ENCODE measurements at places on chromosomes 4 and X.

GRCh38 chr4:28709891-28710290 lies 1849.2 kb downstream of the STIM2 start:
- no peak for DNase-seq

- no peak for DNase-seq
Observed at GRCh38 chr4:154292589-154292988, 199.0 kb downstream of the DCHS2 start.

DNA sequence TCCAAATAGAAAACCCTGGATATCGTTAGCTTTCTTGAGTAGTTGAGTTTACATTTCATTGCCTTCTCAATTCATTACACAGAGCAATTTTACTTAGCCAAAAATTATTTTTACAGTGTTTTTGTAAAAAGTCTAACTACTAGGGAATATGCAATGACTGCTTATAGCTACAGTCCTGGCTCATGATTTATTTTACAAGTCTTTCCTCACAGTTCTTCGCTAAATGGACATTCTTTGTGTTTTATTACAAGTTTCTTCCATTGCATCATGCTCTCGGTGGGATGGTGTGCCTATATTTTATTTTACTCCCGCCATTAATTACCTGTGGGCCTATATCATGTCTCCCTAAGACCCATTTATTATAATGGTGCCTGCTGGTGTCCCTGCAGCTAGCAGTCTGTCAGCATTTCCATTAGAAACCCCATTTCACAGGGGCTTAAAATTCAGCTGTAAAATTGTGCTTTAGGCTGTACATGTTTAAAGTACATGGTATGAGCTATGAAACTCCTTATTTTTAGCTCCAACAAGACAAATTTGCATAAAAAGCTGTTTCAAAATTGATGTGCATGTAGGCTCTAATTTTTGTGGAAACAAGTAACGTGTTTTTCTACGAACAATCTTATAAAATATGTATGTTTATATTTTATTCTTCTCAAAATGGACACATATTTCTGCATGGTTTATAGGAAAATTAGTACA lies 227.4 kb downstream of the SLC7A11 start:
- DNase-seq, result no peak

GRCh38 chrX:11992271-11992670 lies 146.0 kb upstream of the FRMPD4 start:
- no peak for DNase-seq

DNA sequence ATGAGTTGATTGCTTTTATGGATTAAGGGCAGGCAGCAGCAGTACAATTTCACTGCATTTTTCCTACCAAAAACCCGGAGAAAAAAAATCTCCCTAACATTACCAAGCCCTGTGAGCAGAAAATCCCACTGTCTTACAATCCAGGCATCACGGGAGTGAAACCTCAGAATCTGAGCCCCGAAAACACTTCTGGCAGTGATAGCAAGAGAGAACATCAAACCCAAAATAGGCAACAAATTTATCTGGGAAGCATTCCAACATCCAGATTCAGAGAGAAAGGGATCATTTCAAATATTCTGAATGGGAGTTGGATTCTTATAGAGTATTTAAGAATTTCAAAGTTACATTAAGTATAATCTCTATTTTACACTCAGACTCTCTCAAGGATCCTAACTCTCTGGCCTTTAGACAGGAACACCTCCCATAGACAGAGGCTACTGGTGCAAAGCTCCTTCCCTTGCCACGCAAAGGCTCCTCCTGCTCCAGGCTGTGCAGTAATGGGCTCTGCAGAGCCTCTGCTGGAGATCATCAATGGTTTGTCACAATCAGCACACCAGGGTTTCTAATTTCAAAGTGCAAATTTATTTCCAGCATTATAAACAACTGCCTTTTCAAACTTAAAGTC lies 256.9 kb downstream of the PARM1 start:
- no peak for DNase-seq

- DNase-seq, result no peak
Observed at GRCh38 chrX:19810802-19811201, 76.6 kb downstream of the SH3KBP1 start.

- no peak for DNase-seq
Observed at GRCh38 chrX:39212456-39212855, 411.2 kb downstream of the MID1IP1 start.

DNA sequence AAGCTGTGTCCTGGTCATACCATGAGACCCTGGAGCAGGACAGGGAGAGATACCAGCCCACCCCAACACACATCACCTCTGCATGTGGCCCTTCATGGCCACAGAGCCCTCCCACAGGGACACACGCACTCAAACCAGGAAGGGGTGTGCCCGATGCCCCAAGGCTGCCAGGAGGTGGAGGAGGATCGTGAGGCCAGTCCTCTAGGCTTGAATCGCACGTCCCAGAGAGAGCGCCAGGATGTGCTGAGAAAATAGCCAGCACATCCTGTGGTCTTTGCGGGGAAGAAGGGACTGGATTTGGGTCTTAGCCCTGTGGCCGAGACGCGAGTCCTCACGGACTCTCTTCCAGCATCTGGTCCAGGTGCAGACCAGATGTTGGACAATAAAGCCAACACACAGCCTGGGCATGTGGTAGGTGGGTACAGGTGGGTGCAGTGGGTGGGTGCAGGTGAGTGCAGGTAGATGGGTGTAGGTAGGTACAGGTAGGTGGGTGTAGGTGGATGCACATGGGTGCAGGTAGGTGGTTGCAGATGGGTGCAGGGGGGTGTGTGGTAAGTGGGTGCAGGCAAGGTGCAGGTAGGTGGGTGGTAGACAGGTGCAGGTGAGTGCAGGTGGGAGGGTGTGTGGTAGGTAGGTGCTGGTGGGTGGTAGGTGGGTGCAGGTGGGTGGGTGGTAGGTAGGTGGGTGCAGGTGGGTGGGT lies 94.3 kb upstream of the AFAP1 start:
- no peak for DNase-seq

DNA sequence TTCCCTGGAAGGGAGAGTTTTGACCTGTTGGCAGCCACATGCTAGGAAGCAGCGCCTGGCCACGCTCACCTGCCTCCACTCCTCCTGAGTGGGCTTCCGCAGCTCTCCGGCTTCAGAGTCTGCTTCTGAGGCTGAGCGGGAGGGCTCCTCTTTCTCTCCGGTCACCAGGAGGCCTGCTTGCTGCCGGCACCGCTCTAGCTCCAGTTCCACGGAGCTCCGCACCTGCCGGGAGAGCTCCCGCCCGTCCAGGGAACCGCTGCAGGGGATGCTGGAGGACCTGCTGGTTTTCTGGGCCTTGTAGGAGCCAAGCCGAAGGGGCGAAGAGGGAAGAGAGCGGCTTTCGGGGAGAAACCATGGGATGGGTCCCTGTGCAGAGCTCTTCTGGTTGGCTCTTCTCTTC lies 26.0 kb downstream of the PPEF2 start:
- DNase-seq, result no peak

DNA sequence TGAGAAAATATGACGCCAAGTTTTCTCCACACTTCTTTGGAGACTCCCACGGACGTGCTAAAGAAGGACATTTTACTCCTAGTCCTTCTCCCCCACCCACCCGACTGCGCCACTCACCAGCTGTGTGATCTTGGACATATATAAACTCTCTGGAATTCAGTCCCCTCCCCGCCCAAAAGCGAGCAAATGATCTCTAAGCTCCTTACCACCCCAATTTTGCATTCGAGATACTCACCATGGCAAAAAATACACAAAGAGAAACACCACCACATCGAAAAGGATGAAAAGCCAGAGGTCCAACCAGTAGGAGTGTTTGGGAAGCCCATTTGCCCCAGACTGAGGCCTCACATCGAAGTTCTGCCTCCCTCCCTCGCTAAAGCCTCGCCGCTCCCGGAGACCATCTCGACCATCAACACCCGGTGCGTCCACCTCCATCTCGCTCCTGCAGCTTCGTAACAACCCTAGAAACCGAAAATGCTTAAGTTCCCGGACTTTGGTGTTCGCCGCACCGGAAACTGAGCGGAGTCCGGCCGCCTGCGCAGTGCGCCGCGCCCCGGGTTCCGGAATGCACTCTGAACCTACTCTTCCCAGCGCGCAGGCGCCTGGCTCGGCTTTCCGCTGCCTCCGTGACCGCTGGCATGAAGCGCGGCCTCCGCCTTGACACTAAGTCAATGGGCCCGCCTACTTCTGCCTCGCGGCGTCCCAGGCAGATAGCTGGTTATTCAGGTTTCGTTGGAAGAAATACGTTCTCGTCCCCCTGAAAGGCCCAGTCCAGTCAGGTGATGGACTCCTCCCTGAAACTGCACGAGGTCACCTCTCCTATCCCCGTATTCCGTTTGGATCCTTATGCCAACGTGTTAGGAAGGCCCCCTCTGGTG lies 21.6 kb downstream of the FABP2 start:
- peak; percentile 74 for DNase-seq

DNA sequence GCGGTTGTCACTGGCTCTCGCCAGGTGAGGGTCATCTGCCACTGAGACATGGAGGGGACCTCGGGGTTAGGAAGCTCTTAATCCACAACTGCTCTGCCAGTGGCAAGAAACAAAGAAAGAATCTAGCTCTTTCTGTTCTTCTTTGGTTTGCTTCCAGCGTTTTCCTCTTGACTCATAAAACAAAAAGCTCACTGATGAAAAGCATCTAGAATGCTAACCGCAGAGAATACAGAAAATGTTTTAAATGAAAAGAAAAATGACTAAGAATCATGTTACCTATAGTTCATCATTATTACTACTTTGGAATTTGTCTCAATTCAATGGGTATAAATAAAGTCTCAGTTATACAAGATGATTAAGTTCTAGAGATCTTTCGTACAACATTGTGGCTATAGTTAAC lies 274.8 kb upstream of the TENM3 start:
- DNase-seq, result no peak

DNA sequence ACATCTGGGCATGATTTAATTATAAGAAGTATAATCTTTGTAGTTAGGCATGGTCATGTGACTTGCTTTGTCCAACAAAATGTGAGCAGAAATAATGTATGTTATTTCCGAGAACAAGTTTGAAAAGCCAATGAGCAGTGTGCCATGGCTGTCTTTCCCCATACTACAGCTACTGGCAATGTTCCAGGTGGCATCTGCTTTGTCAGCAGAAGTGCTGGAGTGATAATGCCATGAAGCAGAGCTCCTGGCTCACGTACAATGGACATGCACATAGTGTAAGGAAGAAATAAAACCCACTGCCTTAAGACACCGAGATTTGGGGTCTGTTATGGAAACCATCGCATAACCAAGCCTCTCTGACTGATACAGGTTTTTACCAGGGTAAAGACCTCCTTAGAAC lies 212.6 kb upstream of the RASGEF1B start:
- no peak for DNase-seq

DNA sequence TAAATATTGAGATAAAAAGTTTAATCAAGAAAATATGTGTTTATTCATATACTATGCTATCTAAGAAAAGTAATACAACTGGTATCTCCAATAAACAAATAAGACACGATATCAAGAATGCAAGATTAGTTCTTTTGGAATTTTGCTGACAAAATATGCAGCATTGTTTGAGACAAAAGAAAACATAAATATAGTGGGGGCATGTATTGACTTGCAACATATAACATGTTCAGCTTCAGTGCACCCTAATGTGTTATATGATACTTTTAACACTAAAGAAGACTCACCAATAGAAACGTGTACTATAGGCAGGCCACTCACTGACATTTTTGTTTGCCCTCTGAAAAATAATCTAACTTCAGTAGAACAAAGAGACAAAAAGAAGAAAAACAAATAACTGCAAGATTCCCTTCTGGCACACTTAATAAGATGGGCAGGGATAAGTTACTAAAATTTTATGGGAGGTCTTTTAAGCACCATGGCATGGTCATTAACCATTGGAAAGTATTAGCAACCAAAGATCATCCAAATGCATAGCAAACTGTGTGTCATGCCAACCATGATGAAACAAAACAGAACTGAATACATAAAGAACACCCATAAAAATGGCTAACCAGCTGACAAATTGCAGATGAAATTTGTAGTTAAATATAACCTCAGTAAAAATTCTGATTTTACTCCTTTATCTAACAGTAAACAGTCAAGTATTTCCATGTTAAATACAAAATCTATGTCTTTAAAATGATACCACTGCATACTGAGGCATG lies 447.9 kb upstream of the FAM241A start:
- no peak for DNase-seq

- DNase-seq, result no peak
Observed at GRCh38 chr4:6272863-6273660, 3.4 kb downstream of the WFS1 start.

DNA sequence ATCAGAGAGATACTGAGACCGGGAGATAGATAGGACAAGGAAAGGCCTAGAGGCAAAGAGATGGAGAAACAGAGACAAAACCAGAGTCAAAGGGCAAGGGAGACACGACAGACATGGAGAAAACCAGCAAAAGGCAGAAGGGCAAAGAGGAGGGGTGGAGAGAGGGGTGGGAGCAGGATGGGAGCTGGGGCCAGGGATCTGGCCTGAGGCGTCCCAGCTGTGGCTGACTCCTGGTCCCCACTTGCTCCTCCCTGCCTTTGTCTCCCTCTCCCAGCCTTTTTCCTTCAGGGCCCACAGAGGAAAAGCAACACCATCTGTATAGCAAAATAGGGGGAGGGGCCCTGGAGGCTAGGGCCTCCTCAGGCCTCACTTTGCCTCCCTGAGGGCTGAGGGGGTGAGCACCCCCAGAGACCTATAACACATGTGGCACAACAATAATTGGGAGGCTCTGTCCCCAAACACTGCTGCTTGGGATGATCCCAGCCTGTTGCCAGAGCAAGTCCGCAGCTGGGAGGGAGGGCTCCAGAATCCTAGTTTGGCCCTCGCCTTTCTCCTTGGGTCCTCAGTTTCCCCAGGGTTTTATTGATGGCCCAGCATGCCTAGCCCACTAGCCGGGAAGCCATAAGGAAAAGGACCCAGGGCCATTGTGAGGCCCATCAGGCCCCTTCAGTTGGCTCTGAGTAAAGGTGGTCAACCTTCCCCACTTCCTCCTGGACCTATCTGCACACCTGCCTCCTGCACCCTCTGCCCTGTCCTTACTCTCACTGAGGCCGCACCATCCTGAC lies 96.8 kb downstream of the PJA1 start:
- no peak for DNase-seq

DNA sequence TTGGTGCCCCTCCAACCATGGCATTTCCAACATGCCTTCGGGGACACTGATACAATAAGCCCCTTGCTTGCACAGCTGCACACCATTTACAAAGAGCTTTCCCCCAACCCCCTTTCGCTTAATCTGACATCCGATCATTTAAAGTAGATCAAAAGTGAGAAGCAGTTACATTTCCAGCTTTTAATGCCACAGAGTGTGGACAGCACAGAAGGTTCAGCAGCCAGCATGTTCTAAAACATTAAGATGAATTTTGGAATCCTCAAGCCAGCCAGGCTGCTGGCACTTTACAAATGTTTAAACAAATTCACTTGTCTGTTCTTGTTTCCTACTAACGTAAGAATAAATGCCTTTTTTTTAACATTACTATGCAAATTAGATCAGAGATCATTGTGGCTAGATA lies 284.4 kb upstream of the LDB2 start:
- no peak for DNase-seq

- DNase-seq, result no peak
Observed at GRCh38 chr4:146224326-146224966, 10.1 kb downstream of the REELD1 start.

DNA sequence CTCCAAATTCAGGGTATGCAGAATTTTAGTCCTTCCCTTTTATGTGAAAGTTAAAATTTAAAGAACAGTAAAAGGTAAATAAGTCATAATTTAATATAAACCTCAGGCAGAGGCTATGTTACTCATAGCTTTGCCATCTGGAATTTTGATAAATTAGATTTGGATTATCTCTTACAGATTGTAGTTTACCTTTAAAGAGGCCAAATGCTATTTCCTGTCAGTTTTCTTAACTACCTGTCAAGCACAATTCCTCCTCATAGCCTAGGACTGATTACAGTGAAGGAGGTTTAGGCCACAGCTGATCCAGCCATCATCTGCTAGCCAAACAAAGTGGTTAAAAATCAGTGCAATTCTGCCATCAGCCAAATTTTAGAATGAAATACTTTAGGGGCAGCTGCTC lies 128.1 kb downstream of the MFAP3L start:
- no peak for DNase-seq

- no peak for DNase-seq
Observed at GRCh38 chr4:164508771-164509170, 245.2 kb upstream of the SMIM31 start.

All from activated CD4-positive, CD25-positive, alpha-beta regulatory T cell treated with anti-CD3 and anti-CD28 coated beads, Interleukin-2, amount 50 U/mL, for 16 hours (primary cell).